ENCODE measurements at places on chromosomes 1 and 21.

DNA sequence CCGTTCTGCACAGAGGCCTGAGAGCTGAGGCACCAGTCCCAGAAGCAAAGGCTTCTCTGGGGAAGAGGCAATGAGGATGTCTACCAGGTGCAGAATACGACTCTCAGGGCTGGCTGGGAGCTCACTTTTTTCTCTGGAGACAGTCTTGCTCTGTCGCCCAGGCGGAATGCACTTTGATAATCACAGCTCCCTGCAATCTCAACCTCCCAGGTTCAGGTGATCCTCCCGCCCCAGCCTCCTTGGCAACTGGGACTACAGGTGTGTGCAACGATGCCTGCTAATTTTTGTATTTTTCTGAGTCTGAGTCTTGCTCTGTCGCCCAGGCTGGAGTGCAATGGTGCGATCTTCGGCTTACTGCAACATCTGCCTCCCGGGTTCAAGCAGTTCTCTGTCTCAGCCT, 17.6 kb downstream of the NADK start:
- DNase-seq: no peak

GRCh38 chr1:26799479-26800142, 11.9 kb downstream of the PIGV start:
- DNase-seq: peak; percentile 51

DNA sequence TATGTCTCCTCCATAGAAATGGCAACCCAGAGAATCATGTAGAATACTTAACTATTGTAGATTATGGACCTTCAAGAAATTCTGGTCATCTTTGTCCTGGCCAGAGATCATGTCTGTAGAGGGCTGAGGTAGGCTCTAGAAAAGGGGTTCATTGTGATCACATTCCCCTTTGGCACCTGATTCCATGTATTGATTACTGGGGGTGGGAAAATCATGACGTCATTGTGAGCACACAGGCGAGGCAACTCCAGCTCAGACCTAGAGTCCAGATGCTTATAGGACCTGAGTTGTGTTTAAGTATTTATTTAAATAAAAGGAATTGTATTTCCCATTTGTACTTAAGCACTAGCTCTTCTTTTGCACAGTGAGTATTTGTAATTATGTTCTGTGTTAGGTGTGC, 93.1 kb downstream of the OSBPL9 start:
- no peak for DNase-seq

- no peak for DNase-seq
Measured at GRCh38 chr21:44368711-44369446, 15.5 kb downstream of the TRPM2 start.

DNA sequence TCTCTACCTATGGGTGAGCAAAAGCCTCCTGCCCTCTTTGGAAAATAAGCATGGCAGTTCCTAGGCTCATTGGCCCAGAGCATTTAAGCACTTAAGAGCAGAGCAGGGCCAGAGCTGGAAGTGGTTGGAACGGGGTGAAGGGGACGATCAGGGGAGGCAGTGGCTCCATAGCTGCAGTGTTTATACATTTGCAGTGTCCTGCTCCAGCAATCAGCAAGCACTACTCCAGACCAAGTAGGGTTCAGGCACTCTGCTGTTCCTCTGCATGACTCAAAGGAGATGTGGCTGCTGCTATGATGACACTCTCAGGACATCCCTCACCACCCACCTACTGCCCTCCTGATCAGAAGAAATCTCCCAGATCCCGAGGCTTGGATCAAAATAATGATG, 55.0 kb downstream of the TRABD2B start:
- no peak for DNase-seq

GRCh38 chr1:205545001-205545919, 40.8 kb downstream of the CDK18 start:
- DNase-seq: no peak

- no peak for DNase-seq
Measured at GRCh38 chr1:226772446-226773139, 33.5 kb upstream of the ITPKB start.

DNA sequence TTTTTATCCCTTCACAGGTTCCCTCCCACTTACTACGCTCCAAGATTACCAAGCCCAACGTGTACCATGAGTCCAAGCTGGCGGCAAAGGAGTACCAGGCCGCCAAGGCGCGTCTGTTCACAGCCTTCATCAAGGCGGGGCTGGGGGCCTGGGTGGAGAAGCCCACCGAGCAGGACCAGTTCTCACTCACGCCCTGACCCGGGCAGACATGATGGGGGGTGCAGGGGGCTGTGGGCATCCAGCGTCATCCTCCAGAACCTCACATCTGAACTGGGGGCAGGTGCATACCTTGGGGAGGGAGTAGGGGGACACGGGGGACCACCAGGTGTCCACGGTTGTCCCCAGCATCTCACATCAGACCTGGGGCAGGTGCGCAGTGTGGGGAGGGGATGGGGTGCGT, 65.7 kb downstream of the POFUT2 start:
- no peak for DNase-seq

DNA sequence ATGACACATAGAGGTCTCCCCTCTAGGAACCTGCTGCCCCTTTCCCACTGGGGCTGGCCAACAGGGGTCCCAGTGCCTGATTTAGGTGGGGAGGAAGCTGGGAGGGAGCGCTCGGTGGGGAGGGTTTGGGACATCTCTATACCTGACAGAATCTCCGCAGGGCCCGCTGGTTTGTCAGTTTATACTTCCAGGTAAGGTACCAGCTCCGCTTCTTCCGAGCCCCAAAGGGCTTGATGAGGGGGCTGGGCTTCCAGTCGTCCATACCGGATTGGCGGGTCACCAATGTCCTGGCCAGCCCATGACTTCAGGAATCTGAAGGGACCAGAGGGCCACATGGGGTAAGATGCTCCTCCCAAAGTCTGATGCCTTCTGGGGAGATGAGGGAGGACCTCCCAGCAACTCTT, 672 bp downstream of the POMGNT1 start:
- no peak for DNase-seq

DNA sequence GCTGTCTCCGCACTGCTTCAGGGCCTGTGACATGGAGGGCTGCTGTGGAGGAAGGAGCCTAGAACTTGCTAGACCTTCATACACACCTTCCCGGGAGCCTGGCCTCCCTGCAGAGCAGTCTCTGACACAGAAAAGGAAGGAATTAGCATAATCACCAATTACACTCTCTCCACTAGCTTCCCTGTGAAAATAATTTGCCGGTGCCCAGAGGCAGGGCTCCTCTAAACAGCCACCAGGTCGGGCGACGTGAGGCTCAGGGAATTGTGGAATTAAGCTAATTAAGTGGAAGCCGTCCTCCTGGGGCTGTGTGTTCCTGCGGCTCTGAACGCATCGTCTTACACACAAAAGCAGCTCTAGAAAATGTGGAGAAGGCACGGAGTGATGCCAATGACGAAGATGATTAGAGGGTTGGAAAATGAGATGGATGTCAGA, 82.6 kb downstream of the NENF start:
- DNase-seq: no peak

- no peak for DNase-seq
Measured at GRCh38 chr1:227065311-227065710, 125.2 kb downstream of the COQ8A start.

GRCh38 chr1:160734301-160734700, 4.7 kb upstream of the SLAMF7 start:
- no peak for DNase-seq

DNA sequence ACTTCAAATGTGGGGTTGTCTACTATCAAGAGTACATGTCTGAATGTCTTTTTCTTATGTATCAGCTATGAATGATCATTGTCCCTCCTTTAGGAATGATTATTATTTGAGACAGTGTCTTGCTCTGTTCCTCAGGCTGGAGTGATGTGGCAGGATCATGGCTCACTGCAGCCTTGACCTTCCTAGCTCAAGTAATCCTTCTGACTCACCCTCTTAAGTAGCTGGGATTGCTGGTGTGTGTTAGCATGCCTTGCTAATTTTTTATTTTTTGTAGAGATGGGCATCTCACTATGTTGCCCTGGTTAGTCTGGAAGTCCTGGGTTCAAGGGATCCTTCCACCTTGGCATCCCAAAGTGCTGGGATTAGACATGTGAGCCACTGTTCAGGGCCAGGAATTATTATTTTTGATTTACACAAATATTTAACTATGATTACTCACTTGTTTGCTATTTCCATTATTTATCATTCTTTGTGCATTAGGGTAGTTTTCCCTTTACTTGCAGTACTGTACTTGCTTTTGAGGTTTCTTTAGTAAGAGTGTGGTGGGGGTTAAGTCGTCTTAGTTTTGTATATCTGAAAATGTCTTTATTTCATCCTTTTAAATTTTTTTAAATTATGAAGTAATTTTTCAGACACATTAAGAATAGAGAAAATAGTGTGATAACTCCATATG, 12.8 kb downstream of the S100A7 start:
- peak; percentile 38 for DNase-seq

- DNase-seq: peak; percentile 56
Measured at GRCh38 chr1:180482425-180483275, 19.7 kb downstream of the ACBD6 start.

DNA sequence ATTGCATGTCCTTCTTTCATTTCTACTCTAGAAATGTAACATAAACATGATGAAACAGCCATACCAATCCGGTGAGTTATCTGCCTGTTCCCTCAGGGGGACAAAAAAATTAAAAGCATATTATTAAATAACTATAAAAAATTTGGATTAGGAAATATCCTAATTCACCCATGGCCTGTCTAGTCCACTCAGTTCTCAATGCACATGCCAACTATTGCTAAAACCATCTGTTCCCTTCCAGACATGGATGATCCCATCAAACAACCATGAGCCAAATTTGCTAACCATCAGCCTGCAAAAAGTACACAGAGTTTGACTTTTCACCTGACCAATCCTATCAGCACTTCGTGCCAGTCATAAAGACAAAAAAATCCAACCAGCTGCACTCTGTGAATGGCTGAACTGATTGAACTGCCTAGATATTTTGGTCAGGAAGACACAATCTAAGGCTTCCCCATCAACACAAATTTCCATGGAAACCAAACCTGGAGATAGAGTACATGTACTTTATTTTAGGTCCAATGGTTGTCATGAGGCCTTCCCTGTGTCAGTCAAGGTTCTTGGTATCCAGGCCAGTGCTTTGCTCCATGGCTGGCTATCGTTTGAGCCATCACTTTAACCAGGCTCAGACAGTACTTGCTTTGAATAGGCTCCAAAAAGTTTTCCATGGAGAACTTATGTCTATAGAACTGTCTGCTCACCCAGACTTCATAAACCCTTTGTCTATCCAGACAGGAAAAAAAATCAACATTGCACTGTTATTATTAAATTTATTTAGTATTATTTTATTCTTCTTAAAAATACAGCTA, 570.8 kb downstream of the LTN1 start:
- peak; percentile 47 for DNase-seq

- DNase-seq: no peak
Measured at GRCh38 chr1:194374649-194375048, 1188.2 kb upstream of the B3GALT2 start.

DNA sequence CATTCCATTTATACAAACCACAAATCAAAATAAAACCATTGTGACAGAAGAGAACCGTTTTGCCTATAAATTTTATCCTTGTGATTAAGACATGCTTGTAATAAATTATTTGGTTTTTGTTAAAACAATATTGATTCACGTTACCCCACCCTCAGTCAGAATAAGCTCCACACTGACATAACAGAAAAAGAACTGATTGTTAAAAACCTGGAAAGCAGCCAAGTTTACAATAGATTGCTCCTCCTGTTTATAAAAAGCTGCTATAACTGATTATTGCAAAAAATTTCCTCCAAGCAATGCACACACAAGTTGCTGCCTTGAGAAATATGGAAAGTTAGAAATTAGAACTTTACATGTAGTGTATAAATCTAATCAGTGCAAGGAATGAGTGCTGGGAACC, 263.5 kb downstream of the SETD4 start:
- DNase-seq: no peak

- DNase-seq: no peak
Measured at GRCh38 chr21:26883768-26884167, 38.6 kb upstream of the ADAMTS1 start.

DNA sequence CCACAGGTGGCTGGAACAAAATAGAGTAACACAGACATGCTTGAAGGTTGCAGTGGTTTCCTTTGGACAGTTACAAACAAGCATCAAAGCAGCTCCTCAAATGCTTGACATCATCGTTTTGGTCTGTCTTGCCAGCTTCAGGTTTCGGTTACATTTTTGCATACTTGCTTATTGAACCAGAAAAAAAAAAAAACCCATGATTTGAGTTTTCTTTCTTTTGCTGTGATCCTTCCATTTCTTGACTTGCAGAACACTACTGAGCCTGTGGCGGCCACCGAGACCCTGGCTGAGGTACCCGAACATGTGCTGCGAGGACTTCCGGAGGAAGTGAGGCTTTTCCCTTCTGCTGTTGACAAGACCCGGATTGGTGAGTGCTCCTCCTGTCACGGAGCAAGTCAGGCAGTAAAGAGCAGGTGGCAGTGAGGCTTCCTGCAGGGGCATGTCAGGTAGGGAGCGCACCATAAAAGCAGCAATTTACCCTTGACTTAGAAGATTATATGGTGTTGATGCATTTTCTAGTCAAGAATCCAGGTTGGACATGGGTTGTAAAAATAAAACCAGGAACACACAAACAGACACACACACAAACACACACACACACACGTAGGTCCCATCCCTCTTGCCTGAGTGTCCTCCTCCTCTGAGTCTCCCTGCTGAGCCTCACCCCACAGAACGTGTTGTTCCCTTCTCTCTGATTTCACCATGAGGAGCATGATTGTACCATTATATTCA, 30.9 kb downstream of the PRDM2 start:
- no peak for DNase-seq

DNA sequence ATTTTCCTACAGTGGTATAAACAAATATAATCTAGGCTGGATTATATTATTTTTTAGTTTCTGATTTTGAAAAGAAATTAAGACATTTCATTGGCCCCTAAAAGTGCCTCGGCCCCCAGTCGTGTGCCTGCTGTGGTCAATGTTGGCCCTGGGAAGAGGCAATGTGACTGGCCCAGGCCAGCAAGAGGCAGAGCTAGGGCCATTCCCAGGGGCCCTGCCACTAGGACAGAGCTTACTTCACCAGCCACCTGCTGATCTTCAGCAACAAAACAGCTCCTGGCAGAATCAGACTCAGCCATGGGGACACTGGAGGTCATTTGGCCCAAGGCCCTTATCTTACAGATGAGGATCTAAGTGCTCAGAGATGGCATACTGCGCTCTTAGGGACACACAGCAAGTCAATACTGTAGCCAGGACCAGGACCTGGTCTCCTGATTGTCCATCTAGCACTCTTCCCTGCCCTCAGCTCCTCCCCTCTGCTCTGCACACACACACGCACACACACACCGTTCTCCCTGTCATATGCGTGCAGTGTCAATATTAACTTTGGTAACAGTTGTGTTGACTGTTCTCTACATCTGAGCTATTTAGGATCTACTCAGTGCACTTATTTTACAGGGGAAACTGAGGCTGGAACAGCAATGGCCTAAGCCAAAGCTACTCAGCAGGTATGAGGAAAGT, 16.6 kb upstream of the KLHDC7A start:
- no peak for DNase-seq

GRCh38 chr1:55143684-55144083, 71.5 kb downstream of the USP24 start:
- no peak for DNase-seq

Data from brain microvascular endothelial cell (primary cell).